ENCODE measurements at places on chromosomes 12 and 14.
A peak's percentile ranks its signal among the peaks of the same experiment; 100 is the strongest.

GRCh38 chr12:67669217-67669933 is 20.8 kb downstream of the DYRK2 start:
- DNase-seq = no peak

GRCh38 chr14:96362965-96363750 is at the start of the genes ATG2B and GSKIP:
Gene ATG2B, minus strand, starts transcription at chr14:96363341. Its CDS starts 365 bp downstream, at chr14:96362976.
Gene GSKIP, plus strand, starts transcription at chr14:96363526. Its CDS starts 18,722 bp downstream, at chr14:96382248.
- DNase-seq = peak; percentile 97

- DNase-seq = no peak
Observed at GRCh38 chr12:91127751-91128150, 16.5 kb upstream of the LUM start.

- DNase-seq = no peak
Observed at GRCh38 chr14:22088614-22089342, 415.2 kb upstream of the OR4E1 start.

- no peak for DNase-seq
Observed at GRCh38 chr14:35987731-35988130, 161.6 kb downstream of the BRMS1L start.

DNA sequence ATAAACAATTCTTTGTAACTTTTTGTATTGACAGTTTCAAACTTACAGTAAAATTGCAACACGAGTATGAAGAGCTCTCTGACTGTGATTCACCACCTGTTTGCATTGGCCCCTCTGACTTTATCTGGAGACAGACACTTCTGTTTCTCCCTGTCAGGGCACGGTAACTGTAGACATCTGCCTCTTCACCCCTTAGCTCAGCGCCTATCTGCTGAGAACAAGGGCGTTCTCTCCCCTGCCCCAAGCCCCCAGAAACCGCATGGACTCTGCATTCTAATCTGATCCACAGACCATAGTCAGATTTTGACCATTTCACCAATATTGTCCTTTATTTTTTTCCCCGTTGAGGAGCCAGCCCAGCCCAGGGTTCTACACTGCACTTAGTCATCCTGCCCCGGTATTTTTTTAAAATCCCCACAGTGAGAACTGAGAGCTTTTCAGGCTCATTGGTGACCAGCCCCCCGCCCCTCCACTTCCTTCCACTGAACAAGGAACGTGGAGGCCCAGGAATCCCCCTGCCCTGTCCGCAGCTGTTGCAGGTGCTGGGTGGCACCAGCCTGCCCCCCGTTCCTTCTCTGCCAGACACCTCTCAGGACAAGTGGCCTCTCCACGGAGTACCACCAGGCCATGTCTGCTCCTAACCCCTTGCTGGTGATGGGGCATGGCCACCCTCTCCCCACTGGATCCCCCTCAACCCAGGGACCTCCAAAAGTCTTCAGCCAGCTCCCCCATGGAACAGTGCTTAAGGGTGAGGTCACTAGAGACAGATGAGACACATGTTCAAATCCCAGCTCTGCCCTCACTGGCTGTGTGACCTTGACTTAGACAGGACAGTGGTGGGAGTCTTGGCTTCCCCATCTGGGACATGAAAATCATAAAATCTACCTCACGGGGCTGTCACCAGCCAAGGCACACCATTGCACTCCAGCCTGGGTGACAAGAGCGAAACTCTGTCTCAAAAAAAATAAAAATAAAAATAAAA is 11.2 kb downstream of the RHOF start:
- no peak for DNase-seq

- no peak for DNase-seq
Observed at GRCh38 chr14:80538633-80539375, 327.5 kb upstream of the DIO2 start.

DNA sequence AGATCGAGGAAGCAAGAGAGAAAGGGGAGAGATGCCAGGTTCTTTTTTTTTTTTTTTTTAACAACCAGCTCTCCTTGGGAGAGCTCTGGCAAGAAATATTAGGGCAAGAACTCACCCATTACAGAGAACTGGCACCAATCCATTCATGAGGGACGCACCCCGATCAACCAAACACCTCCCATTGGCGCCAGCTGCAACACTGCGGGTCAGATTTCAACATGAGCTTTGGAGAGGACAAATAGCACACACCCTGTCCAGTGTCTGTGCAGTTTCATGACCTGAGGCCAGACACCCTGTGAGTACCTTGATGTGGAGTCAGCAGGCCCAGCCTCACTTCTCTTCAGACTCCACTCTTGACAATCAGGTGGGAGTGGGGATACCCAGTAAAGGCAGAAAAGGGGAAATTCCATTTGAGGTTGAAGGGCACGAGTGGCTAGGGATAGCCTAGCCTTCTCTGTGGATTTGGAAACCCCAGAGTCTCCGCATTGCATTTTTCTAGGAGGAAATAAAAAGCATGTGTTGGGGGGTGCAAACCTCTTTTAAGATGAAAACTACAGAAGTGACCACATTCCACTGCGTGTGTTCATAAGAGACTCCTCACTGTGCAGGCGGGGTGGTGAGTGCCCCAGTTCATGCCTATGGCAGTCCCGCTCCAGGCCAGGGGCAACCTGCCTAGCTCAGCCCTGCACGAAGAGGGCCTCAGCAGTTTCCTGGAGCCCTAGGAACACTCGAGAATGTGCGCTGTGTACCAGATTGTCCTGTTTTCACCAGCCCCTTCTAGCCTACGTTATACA is 42.4 kb upstream of the GPATCH2L start:
- DNase-seq = no peak

- no peak for DNase-seq
Observed at GRCh38 chr14:51677266-51677665, 25.6 kb downstream of the FRMD6 start.

DNA sequence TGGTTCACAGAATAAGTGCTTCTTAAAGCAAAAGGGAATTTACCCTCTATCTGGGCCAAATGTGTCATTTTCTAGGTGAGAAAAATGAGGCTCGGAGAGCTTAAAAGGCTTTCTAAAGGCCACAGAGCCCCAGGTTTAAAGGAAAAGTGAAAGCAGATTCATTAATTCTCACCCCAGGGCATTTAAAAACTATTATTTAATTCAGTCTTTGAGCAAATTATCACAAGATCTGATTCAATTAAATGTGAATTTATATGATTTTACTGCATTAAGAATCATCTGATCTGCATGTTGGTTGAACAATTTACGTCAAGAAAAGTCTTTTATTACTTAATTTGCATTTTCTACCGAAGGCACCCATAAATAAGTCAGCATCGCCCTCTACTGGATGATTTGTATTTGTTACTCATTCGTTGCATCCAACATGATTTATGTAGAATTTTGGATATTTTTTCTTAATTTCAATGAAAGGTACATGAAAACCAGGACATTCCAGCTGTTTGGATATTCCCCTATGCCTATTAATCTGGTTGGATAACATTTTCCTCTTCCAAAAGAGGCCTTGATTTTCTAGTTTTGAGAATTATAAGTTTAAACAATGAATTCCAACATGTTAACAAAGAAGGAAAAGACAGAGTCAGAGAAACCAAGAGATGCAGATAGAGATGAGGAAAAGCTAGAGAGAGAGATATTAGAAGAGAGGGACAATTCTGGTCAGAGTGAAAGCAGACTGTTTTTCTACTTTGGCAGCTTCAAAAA is 19.1 kb upstream of the DHRS7 start:
- DNase-seq = no peak

DNA sequence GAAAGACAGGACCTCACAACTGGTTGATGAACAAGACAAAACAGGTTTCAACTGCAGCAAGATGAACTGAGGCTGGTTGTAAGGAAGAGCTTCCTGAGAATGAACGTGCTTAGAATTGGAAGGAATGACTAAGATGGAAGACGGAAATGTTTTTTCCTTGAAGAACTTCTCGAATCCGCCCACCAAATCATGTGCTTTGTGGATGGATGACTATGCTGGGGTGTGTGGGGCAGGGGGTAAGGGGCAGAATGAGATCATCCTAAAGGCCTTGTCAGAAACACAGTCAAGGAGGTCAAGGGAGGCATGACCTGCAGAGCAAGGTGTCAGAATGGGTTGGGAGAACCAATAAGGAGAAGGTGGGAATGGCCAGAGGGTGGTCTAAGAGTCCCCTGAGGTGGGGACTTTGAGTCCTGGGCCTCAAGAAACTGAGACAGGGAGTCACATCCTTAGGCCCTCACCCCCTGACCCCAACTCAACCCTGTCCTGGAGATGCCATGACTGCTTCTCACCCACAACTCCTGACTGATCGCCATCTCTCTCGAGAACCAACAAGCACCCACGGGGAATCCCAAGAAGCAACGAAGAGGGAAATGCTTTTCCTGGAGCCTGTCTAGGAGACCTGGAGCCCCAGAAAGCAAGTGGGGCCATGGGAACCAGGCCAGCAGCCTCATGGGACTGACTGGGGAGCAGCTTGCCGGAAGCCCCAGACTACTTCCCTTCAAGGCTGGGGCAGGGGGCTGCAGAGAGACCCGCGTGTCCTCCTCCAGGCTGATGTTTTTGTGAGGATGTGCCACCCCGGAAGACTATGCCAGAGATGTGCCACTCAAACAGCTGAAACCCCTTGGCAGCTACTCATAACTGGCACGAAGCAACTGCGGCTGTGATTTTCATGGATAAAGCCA is 84.0 kb downstream of the ACTN1 start:
- no peak for DNase-seq

DNA sequence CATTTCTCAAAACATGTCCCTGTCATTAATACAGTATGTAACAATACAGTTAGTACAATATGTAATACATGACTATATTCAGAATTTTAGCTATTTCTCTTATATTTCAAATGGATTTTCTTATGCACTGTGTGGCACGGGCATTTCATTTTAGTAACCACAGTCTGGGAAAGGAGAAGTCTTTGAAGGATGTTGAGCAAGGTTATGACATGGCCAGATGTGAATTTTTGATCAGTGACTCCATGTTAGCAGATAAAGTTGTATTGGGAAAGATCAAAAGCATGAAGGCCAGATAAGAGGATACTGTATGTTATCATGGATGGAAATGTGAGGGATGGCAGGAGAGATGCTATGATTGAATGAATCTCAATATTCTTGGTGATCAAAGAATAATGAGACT is 285.2 kb downstream of the NAV3 start:
- DNase-seq = no peak

DNA sequence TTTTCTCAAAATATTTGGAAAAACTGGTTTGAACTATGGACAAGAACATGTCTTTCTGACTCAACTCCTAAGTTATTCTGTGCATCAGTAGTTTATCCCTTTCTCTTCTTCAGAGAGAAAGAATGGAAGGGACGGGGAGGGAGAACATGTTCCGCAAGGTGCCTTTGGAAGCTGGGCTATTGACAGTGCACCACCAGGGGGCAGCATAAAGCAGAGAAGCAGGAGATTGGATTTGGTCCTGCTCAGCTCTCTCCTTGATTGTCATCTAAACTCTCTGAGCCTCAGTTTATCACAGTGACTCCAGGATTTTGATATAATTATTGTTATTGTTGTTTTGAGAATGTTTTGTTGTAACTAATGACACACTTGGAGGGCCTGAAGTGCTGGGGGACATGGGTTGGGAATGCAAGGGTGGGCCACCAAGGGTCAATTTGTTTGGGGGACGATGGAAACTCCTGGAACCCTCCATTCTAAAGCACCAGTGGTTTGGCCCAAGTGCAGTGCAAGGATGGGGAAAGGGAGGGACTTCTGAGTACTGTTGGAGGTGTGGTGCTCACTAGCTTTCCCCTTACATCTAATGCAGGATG is 45.3 kb upstream of the ANO6 start:
- peak; percentile 76 for DNase-seq

All from CD8-positive, alpha-beta T cell (primary cell).